Stimulated activated CD8-positive, alpha-beta memory T cell treated with anti-CD3 and anti-CD28 coated beads, Interleukin-2, amount 100 ng/mL, for 1 hour (primary cell): ENCODE measurements at places on chromosomes 13 and 19.

DNA sequence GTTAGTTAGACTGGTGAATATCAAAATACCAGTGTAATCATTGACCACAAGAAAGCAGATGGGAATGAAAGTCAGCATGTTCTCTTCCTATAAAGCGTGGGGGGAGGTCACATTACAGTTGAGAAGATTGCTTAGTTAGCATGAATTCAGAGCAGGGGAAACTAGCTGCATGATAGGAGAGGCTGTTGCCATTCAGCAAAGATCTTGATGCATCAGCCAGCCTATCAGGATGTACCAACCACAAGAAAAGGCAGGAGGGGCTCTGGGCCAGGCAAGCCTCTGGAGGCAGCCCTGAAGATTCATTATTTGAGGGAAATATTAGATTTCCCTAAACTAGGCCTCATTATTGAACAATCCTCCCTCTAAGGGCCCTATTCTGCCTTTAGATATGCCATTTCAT, 5.0 kb upstream of the MTMR6 start:
- DNase-seq: no peak

DNA sequence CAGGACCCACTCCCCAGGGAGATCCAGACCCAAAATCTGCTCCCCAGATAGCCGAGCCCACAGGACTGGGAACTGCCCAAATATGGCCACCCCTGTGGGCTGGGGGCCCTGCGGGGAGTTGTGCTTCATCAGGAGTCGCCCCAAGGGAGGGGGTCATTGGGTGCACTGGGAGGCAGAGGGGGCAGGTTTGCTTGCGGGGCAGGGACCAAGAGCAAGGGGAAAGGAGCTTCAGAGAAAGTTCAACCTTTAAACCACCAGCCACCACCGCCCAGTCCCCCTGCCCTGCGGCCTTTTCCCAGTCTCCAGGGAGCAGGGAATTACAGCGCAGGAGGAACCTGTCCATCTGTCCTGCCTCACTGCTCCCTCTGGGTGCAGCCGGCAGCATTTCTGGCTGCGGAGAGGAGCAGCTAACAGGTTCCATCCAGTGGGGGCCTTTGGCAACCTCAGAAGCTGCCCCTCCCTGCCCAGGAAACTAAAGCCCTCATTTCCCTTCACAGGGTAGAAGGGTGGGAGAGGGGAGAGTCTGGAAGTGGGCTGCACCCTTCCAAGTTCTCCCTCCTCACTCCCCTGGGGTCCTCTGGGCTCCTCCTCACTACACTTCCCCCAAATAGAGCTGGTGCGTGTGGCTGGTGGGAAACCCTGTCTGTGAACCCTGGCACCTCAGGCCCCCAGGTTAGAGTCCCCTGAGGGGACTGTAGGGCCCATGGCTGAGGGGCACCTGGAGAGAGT, 13.8 kb upstream of the ASF1B start:
- no peak for DNase-seq

GRCh38 chr19:29525901-29526729, at the start of gene VSTM2B:
Gene VSTM2B, plus strand, starts transcription at chr19:29525994. Its CDS starts 590 bp downstream, at chr19:29526584.
- DNase-seq: no peak

DNA sequence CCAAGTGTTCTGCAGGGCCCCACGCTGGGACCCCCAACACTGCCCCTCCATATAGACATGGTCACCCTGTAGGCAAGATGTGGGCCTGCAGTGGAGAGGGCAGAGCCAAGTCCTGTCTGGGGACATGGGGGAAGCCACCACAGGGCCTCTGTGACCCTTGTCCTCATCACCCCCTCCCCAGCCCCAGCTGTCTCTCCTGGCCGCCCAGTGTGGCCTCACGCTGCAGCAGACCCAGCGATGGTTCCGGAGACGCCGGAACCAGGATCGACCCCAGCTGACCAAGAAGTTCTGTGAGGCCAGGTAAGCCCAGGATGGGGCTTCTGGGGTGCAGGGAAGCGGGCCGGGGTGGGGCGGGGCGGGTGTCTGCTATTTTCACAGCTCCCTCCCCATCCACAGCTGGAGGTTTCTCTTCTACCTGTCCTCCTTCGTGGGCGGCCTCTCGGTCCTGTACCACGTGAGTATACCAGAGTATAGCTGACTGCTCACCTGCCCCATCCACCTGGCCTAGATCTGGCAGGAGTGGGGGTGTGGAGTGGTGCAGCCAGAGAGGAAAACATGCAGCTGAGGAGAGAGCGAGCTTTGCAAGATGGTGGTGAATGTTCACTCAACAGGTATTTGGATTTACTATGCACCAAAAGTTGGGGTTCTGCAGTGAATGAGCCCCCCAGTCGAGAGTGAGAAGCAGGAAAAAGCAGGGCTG, 46.4 kb downstream of the CERS4 start:
- DNase-seq: no peak

- no peak for DNase-seq
Measured at GRCh38 chr13:94272038-94272437, 207.4 kb downstream of the DCT start.

- no peak for DNase-seq
Measured at GRCh38 chr13:99050983-99051488, 73.2 kb upstream of the DOCK9 start.

- no peak for DNase-seq
Measured at GRCh38 chr13:46296115-46296822, 84.5 kb downstream of the LRRC63 start.

DNA sequence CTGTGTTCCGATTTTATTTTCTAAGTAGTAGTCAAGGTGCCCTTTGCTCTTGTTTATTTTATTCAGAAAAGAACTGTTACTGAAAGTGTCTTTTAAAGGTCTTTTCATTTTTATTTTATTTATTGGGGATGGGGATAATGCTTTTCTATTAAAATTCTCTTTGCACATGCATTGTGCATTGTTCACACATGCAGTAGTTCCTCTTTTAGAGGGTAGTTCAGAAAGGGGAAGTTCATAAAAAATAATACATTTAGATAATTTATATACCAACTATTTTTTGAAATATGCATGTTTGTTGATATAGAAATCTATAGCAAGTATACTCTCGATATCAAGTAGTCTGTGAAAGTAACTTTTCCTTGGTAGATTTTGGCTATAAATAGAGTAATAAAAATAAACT, 3.5 kb downstream of the GPC5 start:
- DNase-seq: no peak

- no peak for DNase-seq
Measured at GRCh38 chr13:36673838-36674326, at the start of gene SERTM1. Gene SERTM1, plus strand, starts transcription at chr13:36674020. Its CDS starts 21,059 bp downstream, at chr13:36695079.

DNA sequence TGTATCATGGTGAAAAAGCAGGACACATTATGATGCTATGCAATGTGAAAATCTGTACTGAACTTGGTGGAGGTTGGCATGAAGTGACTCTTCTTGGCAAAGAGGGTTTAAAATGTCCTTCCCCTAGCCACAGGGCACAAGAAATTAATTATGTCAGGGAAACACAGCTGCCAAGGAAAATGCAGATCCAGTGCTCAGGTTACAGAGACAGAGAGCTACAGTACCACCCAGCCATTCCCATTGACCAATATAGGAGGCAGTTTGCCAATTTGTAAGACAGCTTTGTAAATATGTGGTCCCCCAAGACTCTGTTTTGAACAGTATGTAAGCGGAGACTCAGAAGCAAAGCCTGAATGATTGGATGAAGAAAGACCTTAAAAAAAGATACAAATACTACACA, 69.4 kb upstream of the KLF12 start:
- DNase-seq: no peak

- no peak for DNase-seq
Measured at GRCh38 chr13:99663908-99664307, 162.6 kb downstream of the TM9SF2 start.

DNA sequence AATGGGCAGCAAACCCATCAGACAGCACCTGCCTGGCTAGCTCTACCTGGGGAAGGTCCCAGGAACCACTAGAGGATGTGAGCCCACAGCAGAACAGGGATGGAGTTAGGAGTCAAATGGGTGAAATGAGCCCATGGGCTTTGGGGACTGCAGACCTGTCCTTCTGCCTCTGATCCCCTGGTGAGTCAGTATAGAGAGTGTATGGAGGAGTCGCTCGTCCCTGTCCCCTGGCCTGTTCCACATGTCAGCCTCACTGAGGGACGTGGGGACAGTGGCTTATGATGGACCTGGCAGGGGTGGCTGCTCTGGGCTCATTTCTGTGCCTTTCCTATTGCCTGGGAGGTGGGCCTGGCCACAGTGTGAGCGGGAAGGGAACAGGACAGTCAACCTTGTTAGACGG, 4.0 kb downstream of the CEACAM1 start:
- DNase-seq: no peak

- no peak for DNase-seq
Measured at GRCh38 chr13:52158629-52159158, 703 bp downstream of the NEK3 start.

GRCh38 chr19:3115411-3115810, 20.4 kb upstream of the GNA15 start:
- DNase-seq: no peak

GRCh38 chr13:50682002-50682401, 161.5 kb downstream of the DLEU7 start:
- no peak for DNase-seq

DNA sequence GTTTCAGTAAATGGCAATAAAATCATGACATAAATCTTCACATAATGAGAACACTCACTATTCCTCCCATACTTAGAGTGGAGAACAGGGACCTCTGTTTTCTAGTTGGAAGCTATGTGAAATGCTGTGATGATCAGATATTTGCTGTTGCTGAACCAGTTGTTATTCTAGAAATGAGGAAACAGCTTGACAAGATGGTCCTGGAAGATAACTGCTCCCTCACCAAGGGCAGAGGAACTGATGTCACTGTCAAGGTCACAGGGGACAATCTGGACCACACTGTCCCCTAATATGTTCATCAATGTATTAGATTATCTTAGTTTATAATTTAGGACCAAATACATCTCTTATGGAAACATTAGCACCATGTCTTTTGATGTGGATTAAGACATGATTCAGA, 1173.3 kb downstream of the PCDH17 start:
- no peak for DNase-seq
